Fibroblast of skin of back (primary cell): ENCODE measurements at places on chromosomes 7 and 10.

DNA sequence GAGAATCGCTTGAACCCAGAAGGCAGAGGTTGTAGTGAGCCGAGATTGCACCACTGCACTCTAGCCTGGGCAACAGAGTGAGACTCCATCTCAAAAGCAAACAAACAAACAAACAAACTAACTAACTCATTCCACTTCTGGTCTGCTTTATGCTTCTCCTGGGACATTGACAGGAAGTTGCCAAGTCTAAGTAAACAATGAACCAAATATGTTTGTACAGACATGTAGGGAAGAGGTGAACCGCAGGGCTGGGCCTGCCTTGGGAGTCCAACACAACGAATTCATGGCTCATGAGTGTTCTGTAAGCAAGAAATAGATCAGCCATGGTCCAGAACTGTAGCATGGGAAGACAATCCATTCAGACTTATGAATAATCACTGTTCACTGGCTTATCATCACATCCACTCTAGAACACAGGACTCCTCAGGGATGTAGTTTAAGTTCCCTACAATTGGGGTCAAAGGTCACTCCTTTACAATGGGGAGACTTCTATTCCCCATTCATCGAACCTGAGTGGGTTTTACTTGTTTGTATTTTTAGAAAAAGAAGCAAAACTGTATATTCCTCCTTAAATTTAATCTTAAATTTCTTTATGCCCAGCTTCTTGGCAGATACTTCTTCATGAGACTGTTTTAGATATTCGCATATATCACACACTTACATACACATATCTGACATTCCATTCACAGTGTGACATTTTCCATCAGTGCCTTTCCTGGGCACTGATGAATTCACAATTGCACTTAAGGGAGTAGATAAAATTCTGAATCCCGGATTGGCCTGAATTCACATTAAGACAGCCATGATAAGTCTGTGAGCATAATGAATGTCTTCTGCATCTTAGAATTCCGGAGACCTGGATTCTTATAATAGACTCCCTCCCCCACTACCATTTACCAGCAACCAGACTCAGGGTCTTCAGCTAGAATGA is 159.1 kb upstream of the EEPD1 start:
- peak; percentile 73 for DNase-seq

DNA sequence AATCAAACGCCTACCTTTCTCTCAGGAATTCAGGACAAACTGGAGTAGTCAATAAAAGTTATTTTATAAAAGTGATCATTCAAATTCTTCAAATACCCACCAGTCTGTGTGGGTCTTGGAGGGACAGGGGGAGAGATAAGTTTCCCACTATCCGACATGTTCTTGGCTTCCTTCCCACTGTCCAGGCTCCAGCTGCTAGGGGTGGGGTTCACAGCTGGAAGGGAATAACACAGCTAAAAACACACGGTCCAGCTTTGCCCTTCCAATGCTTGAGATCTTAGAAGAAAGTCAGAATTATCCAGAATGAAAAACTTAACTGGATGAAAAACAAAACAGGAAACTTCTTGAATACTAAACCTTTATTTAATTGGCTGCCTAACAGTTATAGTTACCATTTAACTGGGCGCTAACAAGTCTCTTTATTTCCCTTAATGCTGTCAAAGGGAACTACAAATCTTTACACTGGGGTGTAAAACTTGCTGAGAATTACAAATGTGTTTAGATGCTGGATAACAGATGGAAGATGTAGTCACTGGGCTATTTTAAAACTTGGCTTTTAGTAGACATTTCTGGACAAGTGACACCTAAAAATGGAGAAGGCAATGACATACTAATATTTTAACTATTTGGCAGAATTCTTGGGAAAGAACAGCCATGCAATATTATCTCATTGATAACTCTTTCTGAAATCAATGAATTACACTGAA is 172.8 kb upstream of the IMMP2L start:
- DNase-seq: no peak

DNA sequence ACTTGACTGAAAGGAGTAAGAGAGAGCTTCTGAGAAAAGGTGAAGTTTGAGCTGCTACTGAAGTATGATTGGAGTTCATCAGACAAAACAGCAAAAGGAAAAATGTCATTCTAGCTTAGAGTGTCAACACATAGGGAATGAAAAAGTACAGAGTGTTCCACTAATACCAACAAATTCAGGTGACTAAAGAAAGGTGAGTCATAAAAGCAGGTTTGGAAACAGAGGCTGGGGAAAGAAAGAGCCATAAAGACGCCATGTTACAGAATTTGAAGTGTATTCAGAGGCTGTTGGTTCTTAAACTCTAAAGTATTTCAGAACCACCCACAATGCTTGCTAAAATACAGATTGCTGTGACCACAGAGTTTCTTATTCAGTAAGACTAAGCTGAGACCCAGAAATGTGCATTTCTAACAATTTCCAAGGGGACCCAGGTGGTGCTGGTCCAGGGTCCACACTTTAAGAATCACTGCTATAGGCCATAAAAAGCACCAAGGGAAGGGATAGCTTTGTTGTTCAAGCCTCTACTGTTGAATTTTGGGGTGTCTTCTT is 143.1 kb downstream of the ELAPOR2 start:
- no peak for DNase-seq

DNA sequence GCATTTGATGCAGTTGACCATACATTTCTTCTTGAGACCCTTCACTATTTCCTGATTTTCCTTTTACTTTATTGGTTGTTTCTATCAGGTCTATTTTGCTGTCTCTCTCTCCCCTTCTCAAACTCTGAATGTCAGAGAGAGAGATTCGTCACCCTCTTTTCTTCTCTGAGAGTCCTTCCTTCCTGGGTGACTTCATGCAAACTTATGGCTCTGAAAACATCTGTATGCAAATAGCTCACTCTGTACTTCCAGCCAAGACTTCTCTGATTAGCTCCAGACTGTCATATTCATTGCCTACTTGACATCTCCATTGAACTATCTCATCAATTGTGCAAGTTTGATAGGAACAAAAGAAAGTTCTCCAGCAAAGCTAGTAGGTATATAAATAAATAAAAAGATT is 191.7 kb upstream of the KLF6 start:
- no peak for DNase-seq

- no peak for DNase-seq
Measured at GRCh38 chr10:43327171-43327570, 44.3 kb upstream of the FXYD4 start.

GRCh38 chr7:29651477-29651876 is 87.8 kb downstream of the PRR15 start:
- DNase-seq: no peak

DNA sequence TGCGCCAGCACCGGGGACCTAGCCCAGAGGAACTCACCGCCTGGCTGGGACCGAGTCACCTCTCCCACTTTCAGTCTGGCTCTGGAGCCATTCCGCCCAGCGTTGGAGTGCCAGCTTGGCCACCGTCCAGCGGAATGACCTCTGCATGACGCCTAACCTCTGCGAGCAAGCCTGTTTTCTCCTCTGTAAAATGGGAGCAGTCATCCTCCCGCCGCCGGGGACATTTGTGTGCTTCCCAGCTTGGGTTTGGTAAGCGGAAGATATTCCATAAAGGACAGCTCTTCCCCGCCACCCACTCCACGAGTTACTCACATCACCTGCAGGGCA is 1.3 kb upstream of the ZCCHC24 start:
- peak; percentile 38 for DNase-seq

DNA sequence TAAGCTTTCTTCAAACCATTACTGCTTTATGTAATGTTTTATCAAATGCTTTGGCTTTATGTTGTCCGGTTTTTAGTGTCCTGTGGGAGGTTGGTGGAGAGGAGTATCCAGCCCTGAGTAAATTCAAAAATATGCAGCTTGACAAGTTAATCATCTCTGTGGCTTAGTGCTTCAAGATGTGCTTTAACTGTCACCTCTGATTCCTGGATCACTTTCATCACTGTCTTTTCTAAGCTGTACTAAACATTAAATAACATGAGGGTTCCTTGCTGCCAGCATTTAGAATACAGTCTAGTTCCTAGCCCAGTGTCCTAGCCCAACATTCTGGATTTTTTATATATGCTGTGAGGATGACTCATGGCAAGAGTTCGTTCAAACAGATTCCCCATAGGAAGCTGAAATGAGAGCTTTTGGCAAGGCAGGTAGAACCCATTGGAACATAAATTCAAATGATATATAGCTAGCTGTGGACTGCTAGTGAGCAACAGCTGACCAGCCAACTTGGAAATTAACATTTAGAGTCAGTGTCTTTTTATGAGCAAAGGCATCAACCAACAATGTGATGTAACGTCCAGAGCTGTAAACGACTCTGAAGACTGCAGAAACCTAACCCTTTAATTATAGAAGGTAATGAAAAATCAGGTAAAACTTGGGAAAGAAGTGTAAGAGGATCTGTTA is 80.6 kb upstream of the OIT3 start:
- DNase-seq: peak; percentile 90

GRCh38 chr7:55526770-55527169 is 45.5 kb downstream of the VOPP1 start:
- DNase-seq: no peak
